ENCODE measurements at places on chromosomes 5 and 9.

DNA sequence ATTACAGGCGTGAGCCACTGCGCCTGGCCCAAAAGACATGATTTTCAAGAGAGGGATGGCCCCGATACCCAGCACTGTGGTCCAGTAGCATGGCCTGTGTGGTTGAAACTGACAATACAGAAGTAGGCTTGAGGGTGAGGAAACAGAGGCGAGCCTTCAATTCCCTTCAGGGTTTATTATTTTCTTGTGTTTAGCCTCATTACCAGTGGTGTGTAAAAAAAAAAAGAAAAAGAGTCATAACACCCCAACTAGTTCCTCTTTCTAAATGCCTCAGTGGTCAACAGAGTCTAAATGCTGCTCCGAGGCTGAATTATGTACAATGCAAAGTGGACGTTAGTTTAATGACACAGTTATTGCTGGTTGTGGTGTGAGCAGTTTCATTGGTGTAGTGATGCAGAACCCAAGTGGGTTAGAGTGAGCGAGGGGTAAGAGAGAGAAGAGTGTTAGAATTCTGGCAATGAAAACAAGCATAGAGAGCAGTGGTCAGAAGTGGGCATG lies 58.8 kb downstream of the SNX30 start:
- no peak for DNase-seq

- no peak for DNase-seq
Measured at GRCh38 chr9:32866273-32866672, 82.9 kb downstream of the TMEM215 start.

GRCh38 chr9:109716631-109717030 lies 63.4 kb upstream of the PALM2AKAP2 start:
- no peak for DNase-seq

GRCh38 chr5:54669285-54669684 lies 151.7 kb downstream of the SNX18 start:
- no peak for DNase-seq

- DNase-seq: no peak
Measured at GRCh38 chr9:95985440-95986055, 110.1 kb downstream of the ERCC6L2 start.

DNA sequence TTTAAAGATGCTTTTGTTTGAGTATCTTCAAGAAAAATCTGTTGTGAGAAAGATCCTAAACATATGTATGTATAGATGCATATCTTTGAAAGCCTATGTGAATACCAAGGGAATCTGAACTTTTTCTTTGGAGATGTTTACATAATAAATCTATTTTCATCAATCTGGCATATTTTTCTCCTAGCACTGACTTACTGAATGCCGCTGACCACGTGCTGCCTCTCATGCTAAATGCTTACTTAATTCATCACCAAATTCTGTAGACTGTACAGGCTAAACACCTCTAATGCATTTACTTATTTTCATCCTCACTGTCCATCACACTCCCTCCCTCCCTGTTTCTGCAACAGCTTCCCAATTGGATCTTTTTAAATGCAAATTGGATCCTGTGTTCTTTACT lies 566.2 kb upstream of the WWC1 start:
- no peak for DNase-seq

GRCh38 chr5:88691230-88691582 lies 191.8 kb downstream of the MEF2C start:
- no peak for DNase-seq

- no peak for DNase-seq
Measured at GRCh38 chr9:71756753-71757152, 11.6 kb downstream of the CEMIP2 start.

- DNase-seq: no peak
Measured at GRCh38 chr5:119820016-119820415, 190.7 kb downstream of the FAM170A start.

DNA sequence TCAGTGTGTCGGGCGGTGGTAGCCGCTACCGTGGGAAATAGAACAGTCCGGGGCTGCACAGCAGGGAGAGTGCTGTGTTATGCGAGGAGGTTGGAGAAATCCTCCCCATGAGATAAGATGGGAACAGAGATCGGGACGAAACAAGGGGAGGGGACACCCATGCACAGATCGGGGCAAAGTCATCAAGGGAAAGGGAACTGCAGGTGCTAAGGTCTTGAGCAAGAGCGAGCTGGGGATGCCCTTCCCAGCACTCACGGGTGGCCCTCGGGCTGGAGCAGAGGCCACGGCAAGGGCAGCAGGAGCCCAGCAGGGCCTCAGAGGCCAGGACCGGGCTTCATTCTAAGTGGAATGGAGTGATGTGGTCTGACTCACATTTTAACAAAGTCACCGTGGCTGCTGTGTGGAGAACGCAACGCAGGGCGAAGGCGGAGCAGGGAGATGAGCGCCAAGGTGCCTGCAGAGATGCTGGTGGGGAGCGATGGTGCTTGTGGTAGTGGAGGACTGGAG lies 7.7 kb downstream of the IL13 start:
- no peak for DNase-seq

GRCh38 chr9:128215491-128216409 lies 12.6 kb downstream of the DNM1 start:
- DNase-seq: no peak

- DNase-seq: no peak
Measured at GRCh38 chr9:5459289-5459829, 9.0 kb downstream of the CD274 start.

- DNase-seq: no peak
Measured at GRCh38 chr5:159290741-159291140, 27.7 kb downstream of the UBLCP1 start.
